Glomerular endothelial cell (primary cell): ENCODE measurements at places on chromosomes 6 and 20.
A peak's percentile ranks its signal among the peaks of the same experiment; 100 is the strongest.

GRCh38 chr6:33418690-33419291, 884 bp upstream of the CUTA start:
- DNase-seq, result no peak

GRCh38 chr20:50693001-50693400, 1.7 kb upstream of the RIPOR3 start:
- DNase-seq, result no peak

DNA sequence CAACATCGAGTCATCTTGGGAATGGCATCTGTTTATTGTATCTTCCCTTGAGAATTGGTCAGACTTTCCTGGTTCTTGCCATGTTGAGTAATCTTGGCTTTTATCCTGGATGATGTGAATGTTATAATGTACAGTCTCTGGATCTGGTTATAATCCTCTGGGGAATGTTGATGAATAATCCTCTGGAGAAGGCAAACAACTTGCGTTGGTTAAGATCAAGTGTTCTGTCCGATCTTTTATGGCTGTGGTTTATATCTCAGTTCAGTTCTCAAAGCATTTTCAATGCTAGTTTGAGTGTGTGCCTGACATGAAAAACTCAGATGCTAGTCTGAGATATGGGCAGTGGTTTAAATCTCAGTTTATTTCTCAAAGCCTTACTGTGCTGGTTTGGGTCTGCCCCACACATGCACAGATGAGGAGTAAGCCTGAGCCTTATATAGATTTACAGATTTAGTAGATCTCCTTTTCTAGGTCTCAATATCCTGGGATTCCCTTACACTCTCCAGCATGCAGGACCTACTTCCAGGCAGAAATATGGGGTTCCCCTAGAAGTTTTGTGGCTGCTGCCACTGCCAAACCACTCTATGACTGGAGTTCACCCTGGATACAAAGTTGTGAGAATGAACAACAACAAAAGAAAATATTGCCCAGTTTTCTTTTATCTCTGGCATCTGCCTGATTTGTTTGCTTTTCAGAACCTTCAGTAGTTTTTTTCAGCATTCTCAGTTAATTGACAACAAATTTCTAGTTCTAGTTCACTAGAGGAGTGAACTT, 191.8 kb upstream of the MAN1A1 start:
- no peak for DNase-seq

- no peak for DNase-seq
Observed at GRCh38 chr20:61387204-61387953, 135.3 kb downstream of the CDH4 start.

- peak; percentile 86 for DNase-seq
Observed at GRCh38 chr6:125639466-125640020, 109.9 kb upstream of the HEY2 start.
